ENCODE measurements at places on chromosomes 6 and 20.

DNA sequence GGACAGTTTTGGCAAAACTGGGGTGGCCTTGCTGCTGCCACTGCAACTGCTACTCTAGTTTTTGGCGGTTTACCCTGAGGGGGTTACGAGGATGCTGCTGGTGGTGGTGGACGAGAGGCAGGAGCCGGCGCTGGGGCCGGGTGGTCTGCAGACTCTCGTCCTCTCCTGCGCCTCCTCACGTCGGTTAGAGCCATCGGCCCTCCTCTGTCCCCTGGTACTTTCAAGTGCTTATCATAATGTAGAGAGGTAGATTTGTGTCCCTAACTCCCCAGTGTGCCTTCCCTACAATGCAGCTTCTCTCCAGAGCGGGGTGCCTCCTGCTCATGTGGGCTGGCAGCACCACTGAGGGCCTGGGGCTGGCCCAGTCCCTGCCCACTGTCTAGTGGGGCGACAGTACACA lies 25.9 kb downstream of the PNLDC1 start:
- no peak for DNase-seq

DNA sequence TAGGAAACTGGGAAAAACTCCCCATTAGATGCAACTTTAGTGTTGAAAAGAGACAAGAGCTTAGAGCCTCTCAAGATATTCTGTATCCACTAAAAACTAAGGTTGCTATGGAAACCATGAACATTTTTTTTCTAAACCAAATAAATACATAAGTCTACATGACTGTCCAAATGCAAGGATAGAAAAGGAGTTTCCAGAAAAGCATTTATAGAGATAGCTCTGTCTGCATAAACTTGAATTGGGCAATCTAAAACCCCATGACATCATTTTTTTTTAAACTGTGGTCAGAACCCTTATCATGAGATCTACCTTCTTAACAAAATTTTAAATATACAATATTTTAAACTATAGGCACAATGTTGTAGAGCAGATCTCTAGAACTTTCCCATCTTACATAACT lies 36.4 kb upstream of the FAM83B start:
- DNase-seq, result no peak

DNA sequence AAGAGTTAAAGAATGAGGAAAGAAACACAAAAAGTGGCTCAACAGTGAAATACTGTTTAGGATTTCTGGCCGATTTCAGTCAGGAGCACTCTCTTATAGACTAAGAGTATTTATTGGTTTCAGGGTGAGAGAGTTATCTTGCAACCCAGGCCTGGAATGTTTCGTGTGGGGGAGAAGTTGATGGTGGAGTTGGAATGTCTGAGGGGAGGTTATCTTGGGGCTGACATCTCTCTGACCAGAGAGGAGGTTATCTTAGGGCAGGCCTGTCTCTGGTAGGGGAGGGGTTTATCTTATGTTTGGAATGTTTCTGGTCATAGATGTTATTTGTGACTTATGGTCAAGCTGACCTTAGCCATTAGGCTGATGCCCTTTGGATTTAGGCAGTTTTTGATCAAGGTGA lies 80.3 kb downstream of the HTR1B start:
- no peak for DNase-seq

DNA sequence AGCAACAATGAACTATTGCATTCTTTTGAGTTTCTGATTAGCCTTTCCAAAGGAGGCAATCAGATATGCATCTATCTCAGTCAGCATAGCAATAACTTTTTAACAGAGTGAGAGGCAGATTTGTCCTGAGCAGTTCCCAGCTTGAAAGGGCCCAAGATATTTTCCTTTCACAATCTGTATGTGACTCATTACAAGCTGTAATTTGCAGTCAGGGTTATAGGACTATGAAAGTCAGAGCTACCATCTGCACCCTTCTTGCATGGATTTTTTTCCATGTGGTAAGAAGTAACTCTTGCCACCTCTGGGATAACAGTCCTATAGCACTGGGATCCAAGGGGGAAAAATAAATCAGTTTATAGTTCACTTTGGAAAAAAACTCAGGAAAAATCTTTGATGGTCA lies 318.2 kb upstream of the RGS17 start:
- no peak for DNase-seq

GRCh38 chr6:15090145-15090579 lies 155.7 kb upstream of the JARID2 start:
- DNase-seq, result no peak

GRCh38 chr6:152575161-152575560 lies 62.0 kb downstream of the SYNE1 start:
- no peak for DNase-seq

Data from AG08396 (cell line).